Right renal cortex interstitium (tissue), 3 donors: ENCODE measurements at places on chromosomes 16 and 17. TPM values are rescaled to one million over a fixed set of nuclear protein-coding genes. Genes with fewer than 3 reads are reported as not detected.
A peak's percentile ranks its signal among the peaks of the same experiment; 100 is the strongest.

DNA sequence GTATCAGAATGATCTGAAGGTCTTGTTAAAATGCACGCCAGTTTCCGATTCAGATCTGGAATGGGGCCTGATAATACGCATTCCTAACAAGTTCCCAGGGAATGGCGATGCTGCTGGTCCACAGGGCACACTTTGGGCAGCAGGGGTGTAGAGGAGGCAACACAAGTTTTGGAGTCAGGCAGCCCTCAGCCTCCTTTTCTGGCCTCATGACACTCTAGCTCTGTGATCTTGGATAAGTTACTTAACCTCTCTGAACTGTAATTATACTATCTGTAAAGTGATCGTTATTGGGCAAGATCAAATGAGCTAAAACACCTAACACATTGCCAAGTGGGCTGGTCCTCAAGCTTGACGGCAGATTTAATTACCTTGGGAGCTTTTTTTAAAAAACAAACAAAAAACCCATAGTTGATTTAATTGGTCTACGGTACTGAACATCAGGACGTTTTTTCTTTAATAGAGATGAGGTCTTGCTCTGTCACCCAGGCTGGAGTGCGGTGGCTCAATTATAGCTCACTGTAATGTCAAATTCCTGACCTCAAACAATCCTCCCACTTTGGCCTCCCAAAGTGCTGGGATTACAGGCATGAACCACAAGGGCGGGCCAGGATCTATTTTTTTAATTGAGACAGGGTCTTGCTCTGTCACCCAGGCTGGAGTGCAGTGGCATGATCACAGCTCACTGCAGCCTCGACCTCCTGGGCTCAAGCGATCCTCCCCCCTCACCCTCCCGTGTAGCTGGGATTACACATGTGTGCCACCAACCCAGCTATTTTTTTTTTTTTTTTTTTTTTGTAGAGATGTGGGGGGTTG is 10.0 kb upstream of the MRPS23 start:
- no peak for DNase-seq

GRCh38 chr16:4602331-4602730 is 12.4 kb downstream of the UBALD1 start:
- no peak for DNase-seq

GRCh38 chr16:1564325-1564724 is 30.9 kb downstream of the TMEM204 start:
- no peak for DNase-seq

DNA sequence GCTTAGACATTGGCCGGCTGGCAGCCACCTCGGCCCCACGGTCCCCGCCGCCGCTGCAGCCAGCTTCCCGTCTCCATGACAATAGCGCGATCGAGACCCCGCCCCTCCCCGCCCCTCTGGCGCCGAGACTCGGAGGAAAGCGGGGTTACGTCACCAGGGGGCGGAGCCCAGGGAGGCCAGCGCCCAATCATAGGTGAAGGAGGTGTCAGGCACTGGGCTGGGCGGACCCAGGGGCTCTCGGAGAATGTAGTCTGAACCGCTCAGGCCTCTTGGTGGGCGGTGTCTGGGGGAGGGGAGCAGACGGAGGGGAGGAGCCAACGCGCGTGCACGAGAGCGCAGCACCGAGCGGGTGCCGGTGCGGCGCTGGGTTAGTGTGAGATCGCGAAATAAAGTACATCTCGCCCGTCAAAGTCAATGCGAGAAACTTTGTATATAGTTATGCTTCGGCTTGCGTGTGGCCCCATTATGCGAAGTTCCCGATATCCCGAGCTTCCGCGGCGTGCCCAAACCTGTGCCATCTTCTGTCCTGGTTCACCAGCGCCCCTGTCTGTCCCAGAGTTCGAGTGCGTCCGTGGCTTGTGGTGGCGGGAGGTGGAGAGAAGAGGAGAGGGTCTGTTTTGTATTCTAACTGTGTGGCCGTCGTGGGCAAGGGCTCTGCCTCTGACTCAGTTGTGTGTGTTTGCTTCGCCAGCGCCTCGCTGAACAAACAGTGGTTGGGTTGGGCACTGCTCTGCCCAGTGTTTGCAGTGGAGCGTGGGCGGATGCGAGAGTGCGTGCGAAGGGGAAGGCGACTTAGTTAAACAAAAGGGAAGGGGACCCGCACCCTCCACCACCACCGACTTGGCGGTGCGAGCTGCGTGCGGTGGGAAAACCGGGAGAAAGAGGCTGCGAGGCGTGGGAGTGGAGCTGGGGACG is 1.3 kb upstream of the IRX5 start:
- peak; percentile 99 for DNase-seq

GRCh38 chr16:82684256-82684655 is 57.5 kb downstream of the CDH13 start:
- DNase-seq = no peak

DNA sequence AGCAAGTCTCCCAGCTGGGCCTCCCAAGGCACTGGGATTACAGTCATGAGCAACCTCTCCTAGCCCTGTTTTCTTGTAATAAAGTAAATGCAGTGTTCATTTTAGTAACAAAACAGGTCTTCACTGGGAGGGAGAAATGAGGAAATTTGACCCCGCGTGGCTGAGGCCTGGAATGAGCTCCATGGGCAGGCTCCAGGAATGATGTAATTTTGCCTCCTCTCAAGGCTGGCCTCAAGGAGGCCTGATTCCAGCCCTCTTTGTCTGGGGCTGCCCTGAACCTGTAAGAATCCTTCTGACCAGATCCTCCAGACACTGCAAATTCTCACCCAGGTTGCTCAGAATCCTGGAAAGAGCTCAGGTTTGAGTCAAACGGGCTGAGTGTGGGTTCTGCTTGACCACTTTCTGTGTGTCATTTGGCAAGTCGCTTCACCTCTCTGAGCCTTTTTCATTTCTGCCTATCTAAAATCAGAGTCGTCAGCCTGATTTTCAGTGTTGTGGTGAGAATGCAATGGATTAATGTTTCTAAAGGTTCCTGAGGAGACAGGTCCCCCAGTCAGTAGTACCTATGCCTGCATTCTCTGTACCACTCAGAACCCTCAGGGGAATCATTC is 57.1 kb downstream of the RAB11FIP4 start:
- DNase-seq = no peak

GRCh38 chr16:75443298-75443697 is 10.0 kb upstream of the CFDP1 start:
- no peak for DNase-seq

DNA sequence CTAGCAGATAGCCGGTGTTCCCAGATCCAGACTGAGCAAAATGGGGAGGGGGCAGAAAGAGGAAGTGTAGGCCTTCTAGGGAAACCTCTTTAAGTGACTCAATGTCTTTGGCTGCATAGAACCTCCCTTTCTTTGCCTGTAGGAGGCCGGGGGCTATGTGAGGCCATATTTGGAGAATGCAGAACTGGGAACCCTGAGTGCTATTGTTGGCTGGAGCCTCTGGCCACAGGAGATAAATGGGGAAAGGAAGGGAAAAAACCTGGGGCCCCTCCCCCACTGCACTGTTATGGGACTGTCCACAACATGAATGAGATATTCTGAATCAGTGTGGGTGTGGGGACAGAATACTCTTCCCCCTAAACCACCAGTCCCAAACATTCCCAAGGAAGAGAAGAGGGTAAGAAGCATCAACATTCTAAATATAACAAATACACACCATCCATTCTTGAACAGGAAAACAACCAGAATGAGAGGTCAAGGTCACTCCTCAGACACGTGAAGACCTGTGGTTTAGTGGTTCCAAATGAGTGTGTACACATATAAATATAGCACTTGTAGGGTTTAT is 2.4 kb downstream of the VPS25 start:
- no peak for DNase-seq

CRAMP1 gene
- polyA plus RNA-seq = 16.0 TPM

SYCE1L gene
- 2.3 TPM for polyA plus RNA-seq
